ENCODE measurements at places on chromosomes 6 and 20.
A peak's percentile ranks its signal among the peaks of the same experiment; 100 is the strongest.

DNA sequence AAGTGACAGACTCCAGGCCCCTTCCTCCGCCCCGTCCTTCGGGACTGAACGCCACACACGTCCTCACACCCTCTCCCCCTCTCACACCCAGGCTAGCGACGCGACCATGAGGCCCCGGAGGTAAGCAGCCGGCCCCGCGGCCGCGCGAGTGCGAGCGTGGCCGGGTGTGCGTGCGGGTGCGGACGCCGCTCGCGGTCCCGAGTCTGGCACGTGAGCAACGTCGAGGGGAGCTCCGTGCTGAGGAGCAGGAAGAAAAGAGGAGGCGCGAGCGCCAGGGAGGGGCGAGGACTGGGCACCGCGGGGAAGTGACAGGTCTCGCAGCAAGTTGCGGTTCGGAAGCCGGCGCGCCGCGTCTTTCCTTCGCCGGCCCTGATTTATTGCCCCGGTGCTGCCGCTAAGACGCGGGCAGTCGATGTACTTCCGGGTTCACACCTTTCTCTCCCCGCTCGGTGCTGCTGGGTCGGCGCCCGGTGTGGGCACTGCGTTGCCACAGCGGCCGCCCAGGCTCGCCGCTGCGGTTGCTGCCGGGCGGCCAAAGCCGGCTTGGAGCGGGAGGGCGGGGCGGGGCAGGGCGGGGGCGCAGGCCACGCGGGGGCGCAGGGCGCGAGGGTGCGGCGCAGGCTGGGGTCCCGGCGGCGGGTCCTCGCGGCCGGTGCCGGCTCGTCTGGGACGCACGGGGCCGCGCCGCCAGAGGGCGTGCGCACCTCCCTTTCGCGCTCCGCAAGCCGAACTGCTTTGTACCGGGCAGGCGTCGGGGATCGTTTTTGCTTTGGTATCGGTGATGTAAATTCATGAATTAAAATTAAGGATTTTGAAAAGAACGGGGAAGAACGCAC, 15.8 kb upstream of the LIN28B start:
- H3K4me3 ChIP-seq: peak overlapping the region; percentile 52
- H3K4me1 ChIP-seq: no peaks in the 10 kb centered on the region
- no peak for DNase-seq
- no peak overlapping the region for H3K27ac ChIP-seq
- no peaks in the 10 kb centered on the region for H3K27me3 ChIP-seq

DNA sequence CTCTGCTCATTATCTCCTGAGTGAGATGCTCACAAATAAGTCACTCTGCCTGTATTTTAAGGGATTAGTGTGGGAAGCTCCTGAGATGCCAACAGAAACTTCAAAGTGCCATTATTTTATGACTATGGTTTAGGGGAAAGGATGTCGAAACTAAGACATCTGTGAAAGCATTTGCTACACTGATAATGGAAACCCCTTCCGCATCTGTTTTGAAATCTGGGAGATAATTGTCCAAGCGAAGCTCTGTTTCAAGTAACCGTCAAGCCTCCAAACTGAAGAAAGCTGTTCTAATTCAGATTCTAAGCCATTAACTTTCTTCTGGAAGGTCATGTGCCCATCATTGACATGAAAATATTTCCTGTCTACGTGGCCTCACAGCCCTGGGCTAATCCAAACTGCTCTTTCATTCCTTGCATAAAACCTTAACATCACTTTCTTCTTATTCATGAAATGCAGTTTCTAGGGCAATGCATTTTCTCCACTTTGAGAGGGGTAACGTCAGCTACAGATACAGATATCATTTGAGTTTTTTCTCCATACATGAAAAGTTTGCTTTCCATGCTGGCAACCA, 932.0 kb downstream of the C6orf118 start:
- no peak overlapping the region for H3K4me3 ChIP-seq
- no peaks in the 10 kb centered on the region for H3K36me3 ChIP-seq
- H3K4me1 ChIP-seq: 0 out of 2 replicates have a peak, but pooled peaks cover 1% of the 10 kb centered on the region
- H3K27ac ChIP-seq: no peak overlapping the region
- H3K27me3 ChIP-seq: no peaks in the 10 kb centered on the region
- DNase-seq: no peak

- DNase-seq: no peak
- 0 out of 2 replicates have a peak, but pooled peaks cover 3% of the 10 kb centered on the region for H3K36me3 ChIP-seq
- no peaks in the 10 kb centered on the region for H3K4me1 ChIP-seq
Measured at GRCh38 chr6:24464253-24465038, 24.9 kb downstream of the GPLD1 start.

DNA sequence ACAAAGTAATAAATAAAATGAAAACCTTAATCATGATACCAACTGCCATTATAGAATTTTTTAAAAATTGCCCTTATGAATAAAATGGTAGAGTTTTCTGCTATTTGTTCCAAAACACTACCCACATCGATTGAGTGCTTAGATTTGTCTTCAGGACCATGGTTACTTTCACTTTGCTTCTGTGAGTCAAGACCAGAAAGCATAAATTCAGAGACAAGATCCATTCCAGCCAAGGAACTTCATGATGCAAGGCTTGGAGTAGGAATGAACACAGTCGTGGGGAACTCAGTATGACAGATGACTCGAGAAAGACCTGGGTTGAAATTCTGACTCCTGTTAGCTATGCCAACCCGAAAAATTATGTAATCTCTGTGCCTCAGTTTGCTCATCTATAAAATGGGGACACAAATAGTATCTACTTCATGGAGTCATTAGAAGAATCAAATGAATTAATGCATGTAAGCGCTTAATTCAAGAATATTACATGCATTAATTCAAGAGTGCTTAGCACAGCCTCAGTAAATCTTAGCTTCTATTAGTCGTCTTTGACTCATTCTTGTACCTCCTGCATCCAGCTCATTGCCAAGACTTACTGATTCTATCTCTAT, 72.5 kb upstream of the MYLIP start:
- DNase-seq: no peak
- H3K36me3 ChIP-seq: no peaks in the 10 kb centered on the region
- peaks cover 3% of the 10 kb centered on the region for H3K4me1 ChIP-seq
- no peaks in the 10 kb centered on the region for H3K27me3 ChIP-seq
- H3K27ac ChIP-seq: no peak overlapping the region
- no peak overlapping the region for H3K4me3 ChIP-seq

DNA sequence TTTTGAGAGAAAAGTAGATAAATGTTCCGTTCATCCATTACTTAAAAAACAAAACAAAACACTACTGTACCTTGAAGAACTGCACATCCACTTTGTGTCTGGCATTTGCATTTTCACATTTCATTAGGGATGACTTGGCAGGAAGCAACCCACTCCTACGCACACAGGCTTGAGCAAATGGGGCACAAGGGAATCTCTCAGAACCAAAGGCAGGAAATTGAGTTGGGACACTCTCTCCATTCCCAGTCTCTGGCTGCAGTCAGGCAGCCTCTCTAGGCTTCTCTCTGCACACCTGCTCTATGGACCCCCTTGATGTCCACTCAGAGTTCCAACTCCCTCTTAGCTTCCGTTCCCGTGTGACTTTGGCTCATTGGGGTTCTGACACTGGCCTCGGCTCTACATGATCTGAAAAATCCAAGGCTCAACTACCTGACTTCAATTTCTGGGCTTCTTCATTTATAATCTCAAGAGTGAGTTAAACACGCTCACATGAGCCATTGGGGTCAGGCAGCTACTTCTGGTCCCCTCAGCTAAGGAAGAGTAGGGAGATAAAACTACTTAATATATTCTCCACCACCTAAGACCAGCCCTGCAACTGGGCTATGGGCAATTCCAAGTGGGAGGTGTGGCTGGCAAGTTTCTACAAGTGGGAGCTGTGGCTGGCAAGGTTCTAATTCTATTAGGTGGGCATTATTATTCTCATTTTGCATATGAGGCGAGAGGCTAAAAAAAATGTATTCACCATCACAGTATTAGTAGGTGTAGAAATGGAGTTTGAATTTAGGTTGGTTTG, 251.9 kb downstream of the SOD2 start:
- no peak overlapping the region for H3K27ac ChIP-seq
- H3K36me3 ChIP-seq: no peaks in the 10 kb centered on the region
- H3K27me3 ChIP-seq: no peaks in the 10 kb centered on the region
- H3K4me3 ChIP-seq: no peak overlapping the region

DNA sequence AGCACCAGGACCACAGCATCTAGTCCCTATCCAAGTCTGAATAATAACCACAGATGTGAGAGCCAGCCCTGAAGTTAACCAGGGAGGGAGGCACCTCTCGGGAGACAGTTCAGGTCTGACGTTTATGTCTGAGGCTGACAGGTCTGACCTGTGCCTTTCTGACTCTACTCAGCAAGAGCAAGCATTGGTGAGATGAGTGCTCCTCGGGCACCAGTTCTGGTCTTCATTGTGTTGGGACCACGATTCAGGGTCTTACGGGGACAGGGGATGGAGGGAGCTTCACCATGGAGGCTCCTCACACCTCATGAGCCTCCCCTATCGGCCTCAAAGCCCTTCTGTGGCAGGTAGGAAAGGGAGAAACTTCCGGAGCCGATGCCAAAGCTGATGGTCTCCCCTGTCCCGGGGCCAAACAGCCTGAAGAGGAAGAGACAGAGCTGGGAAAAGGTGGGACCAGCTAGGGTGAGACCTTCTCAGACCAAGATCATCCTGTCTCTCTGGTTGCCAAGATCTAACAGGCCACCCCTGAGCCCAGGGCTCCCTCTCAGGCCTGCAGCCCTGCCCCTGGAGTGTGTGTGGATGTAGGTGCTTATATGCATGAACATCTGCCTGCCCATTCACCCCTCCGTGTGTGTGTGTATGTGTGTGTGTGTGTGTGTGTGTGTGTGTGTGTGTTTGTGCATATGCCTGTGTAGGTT, 170.5 kb downstream of the VEGFA start:
- H3K27ac ChIP-seq: no peak overlapping the region
- no peaks in the 10 kb centered on the region for H3K4me1 ChIP-seq
- no peak for DNase-seq
- no peaks in the 10 kb centered on the region for H3K27me3 ChIP-seq
- H3K4me3 ChIP-seq: no peak overlapping the region
- no peaks in the 10 kb centered on the region for H3K36me3 ChIP-seq

GRCh38 chr20:64108731-64109681, 1.6 kb upstream of the NPBWR2 start:
- DNase-seq: no peak
- H3K36me3 ChIP-seq: no peaks in the 10 kb centered on the region
- no peaks in the 10 kb centered on the region for H3K27me3 ChIP-seq
- no peak overlapping the region for H3K27ac ChIP-seq

DNA sequence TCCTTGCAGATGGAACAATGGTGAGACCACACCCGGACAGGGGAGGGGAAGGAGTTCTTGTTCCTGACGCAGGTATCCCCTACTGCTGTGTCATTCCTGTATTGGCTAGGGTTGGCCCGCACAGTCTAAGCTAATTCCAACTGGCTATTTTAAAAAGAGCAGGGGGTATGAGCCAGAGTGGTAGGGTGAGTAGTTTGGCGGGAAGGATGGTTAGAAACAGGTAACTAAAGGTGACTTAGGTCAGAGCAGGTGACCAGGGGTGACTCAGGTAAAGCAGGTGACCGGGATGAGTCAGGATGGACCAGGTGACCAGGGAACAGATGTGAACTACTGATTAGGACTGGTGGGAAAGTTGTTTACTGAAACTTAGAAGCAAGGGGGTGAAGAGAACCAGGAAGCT, 58.0 kb downstream of the ZNF292 start:
- H3K27ac ChIP-seq: no peak overlapping the region
- no peaks in the 10 kb centered on the region for H3K27me3 ChIP-seq
- peaks cover 12% of the 10 kb centered on the region for H3K4me1 ChIP-seq

DNA sequence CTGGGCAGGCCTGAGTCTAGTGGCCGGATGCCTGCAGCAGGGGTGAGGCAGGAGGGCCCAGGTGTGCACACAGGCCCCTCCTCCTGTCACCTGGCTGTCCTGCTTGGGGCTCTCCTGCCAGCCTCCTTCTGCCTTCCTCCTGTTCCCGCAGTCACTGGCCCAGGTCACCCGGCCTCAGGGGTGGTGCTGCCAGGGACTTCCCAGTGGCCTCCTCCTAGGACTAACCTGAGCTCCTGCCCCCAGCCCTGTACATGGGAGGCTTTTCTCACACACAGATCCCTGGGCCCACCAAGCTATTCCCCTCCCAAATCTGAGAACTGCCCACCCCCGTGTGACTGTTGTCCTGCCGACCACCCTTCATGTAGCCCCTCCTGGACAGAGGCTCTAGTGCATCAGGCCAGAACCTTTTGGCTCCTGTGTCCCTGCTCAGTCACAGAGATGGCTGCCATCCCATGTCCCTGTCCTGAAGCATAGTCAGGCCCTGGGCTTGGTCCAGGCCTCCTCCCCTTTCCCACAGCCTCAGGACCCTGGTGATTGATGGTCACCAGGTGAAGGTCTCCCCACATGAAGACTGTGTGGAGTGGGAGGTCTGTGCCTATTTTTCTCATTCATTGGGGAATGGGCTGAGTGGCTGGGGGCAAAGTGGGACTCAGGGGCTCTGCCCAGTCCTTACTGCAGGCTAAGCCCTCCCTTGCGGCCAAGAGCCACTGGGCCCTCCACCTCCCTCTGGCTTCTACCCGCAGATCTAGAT, 1.1 kb upstream of the ULBP1 start:
- peaks cover 5% of the 10 kb centered on the region for H3K4me1 ChIP-seq
- no peak overlapping the region for H3K27ac ChIP-seq
- H3K36me3 ChIP-seq: no peaks in the 10 kb centered on the region
- DNase-seq: no peak

DNA sequence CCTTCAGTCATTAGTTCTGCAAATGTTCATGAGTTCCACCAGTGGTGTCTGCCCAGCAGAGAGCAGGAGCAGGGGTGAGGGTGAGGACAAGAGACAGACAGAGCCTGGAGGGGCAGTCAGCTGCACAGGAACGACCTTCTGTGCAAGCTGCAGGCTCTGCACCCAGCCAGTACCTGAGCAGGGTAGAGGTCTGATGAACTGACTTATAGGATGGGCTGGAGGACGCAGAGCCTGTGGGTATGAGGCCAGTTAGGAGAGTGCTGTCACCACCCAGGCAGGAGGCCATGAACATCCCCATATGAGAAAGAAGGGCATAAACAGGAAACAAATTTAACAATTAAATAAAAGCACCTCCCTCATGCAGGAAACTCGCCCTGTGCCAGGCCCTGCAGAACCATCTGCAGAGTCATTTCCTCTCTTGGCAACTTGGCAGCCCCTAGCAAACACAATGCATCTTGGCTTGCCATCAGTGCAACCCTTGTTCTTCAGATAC, 17.9 kb downstream of the C6orf15 start:
- H3K36me3 ChIP-seq: no peaks in the 10 kb centered on the region
- H3K27ac ChIP-seq: no peak overlapping the region
- H3K4me3 ChIP-seq: no peak overlapping the region
- no peaks in the 10 kb centered on the region for H3K27me3 ChIP-seq
- H3K4me1 ChIP-seq: peaks cover 2% of the 10 kb centered on the region

- H3K4me1 ChIP-seq: peaks cover 3% of the 10 kb centered on the region
- H3K36me3 ChIP-seq: peaks cover 12% of the 10 kb centered on the region
- no peaks in the 10 kb centered on the region for H3K27me3 ChIP-seq
- DNase-seq: no peak
Measured at GRCh38 chr20:17661121-17661744, 20.8 kb downstream of the RRBP1 start.

DNA sequence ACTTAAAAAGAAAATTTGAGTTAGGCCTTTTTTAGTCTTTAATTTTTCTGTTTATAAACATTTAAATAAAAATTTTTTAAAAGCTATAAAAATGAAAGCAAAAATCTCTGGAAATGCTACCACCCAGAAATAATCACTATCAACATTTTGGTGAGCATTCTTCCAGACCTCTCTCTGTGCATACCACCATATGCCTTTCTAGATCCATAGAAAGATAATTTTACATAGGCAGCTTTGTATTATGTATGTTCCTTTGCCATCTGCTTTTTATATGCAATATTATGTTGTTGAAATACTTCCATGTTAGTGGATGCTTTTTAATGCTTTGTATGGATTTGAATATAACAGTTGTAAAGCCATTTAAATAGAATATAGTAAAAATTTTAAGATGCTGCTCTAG, 496.7 kb upstream of the HTR1E start:
- no peaks in the 10 kb centered on the region for H3K4me1 ChIP-seq
- no peak overlapping the region for H3K27ac ChIP-seq
- no peaks in the 10 kb centered on the region for H3K36me3 ChIP-seq
